ENCODE measurements at places on chromosomes 2 and 18.

- DNase-seq = no peak
- no peak overlapping the region for H3K4me3 ChIP-seq
- peaks cover 2% of the 10 kb centered on the region for H3K27me3 ChIP-seq
- H3K4me1 ChIP-seq = no peaks in the 10 kb centered on the region
- H3K27ac ChIP-seq = no peak overlapping the region
These were observed 8.7 kb upstream of the RPRD1A start for GRCh38 chr18:36075862-36076587.

DNA sequence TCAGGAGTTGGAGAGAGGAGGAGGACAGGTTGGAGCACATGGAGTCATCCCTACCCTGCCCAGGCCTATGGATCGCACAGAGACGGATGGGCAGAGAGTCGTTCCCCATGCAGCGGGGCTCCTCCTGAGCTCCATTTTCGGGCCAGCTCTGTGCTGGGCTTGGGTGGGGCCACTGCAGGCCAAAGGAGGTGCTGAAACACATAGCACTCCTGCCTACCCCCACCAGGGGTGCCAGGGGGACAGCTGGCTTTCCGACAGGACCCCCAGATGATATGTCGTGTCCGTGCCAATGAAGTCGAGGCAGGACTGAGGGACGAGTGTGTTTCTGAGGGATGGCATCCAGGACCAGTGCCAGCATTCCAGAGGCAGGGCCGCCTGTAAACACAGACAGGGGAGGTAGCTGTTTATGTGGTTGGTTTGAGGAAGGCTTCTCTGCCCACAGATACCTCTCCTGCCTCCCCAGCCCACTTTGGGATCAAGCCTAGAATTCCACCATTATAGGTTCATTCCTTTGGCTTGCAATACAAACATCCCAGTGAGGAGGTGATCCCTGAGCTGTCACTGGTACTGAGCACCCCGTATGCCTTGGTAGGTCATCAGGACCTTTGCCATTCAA is 116.6 kb downstream of the GLI2 start:
- DNase-seq = no peak
- H3K27ac ChIP-seq = no peak overlapping the region
- H3K4me1 ChIP-seq = peaks cover 21% of the 10 kb centered on the region
- H3K27me3 ChIP-seq = no peaks in the 10 kb centered on the region
- no peak overlapping the region for H3K4me3 ChIP-seq
- peaks cover 24% of the 10 kb centered on the region for H3K36me3 ChIP-seq

DNA sequence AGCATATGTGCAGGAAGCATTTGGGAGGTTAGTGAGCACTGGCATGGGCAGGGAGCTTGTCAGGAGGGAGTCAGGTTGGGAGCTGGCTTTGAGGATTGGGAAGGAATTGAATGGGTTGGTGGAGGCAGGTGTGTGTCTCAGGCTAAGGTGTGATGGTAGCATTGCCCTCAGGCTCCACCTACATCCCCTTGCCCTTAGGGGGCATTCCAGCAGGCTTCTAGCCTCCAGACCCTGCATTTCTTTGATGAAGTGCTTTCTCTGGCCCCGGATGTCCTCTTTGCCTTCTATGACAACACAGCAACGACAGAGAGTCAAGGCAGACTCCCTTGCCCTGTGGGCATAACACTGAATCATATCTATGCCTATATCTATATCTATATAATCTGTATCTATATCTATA is 13.5 kb downstream of the RHBDD1 start:
- DNase-seq = no peak
- H3K4me3 ChIP-seq = no peak overlapping the region
- no peaks in the 10 kb centered on the region for H3K36me3 ChIP-seq
- H3K27ac ChIP-seq = no peak overlapping the region
- H3K27me3 ChIP-seq = no peaks in the 10 kb centered on the region
- no peaks in the 10 kb centered on the region for H3K4me1 ChIP-seq

- DNase-seq = no peak
- peaks cover 4% of the 10 kb centered on the region for H3K4me1 ChIP-seq
- peaks cover 14% of the 10 kb centered on the region for H3K27me3 ChIP-seq
- no peak overlapping the region for H3K4me3 ChIP-seq
These were observed 136.0 kb upstream of the GLI2 start for GRCh38 chr2:120599656-120600055.

DNA sequence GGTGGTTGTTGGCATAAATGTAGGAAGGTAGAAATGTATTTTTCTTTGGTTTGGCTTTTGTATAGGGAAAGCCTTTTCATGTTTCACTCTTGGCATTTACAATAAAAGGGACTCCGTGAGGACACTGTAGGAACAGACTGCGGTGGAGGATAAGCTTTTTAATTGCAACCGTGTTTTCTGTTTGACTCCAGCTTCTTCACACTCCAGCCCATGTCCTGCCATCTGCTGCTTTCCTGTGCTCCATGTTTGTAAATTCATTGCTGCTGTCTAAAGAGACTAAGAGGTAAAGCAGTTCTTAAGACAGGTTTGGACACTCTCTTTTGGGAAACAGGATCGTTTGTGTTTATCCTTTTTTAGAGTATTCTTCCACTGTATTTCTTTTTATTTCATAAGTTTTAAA is 33.3 kb downstream of the WDR75 start:
- no peaks in the 10 kb centered on the region for H3K27me3 ChIP-seq
- H3K4me1 ChIP-seq = no peaks in the 10 kb centered on the region
- peaks cover 60% of the 10 kb centered on the region for H3K36me3 ChIP-seq
- no peak for DNase-seq
- no peak overlapping the region for H3K4me3 ChIP-seq

GRCh38 chr2:234245945-234246344 is 195.4 kb downstream of the SPP2 start:
- H3K4me1 ChIP-seq = peaks cover 28% of the 10 kb centered on the region
- peak overlapping the region; percentile 28 for H3K27ac ChIP-seq
- no peaks in the 10 kb centered on the region for H3K27me3 ChIP-seq
- H3K4me3 ChIP-seq = no peak overlapping the region

- H3K4me3 ChIP-seq = no peak overlapping the region
- H3K27me3 ChIP-seq = no peaks in the 10 kb centered on the region
- peak overlapping the region; percentile 84 for H3K27ac ChIP-seq
- peaks cover 24% of the 10 kb centered on the region for H3K36me3 ChIP-seq
- peaks cover 44% of the 10 kb centered on the region for H3K4me1 ChIP-seq
These were observed 32.2 kb downstream of the ZNF532 start for GRCh38 chr18:58896734-58897508.

- no peaks in the 10 kb centered on the region for H3K4me1 ChIP-seq
- no peak overlapping the region for H3K27ac ChIP-seq
- H3K27me3 ChIP-seq = no peaks in the 10 kb centered on the region
- H3K4me3 ChIP-seq = no peak overlapping the region
- H3K36me3 ChIP-seq = no peaks in the 10 kb centered on the region
- DNase-seq = no peak
These were observed 937.8 kb upstream of the LRATD1 start for GRCh38 chr2:13694673-13695072.

- no peak overlapping the region for H3K4me3 ChIP-seq
- H3K36me3 ChIP-seq = no peaks in the 10 kb centered on the region
- peaks cover 5% of the 10 kb centered on the region for H3K27me3 ChIP-seq
These were observed 38.7 kb downstream of the PTGR3 start for GRCh38 chr18:75170022-75170789.

- H3K27me3 ChIP-seq = no peaks in the 10 kb centered on the region
- H3K4me1 ChIP-seq = no peaks in the 10 kb centered on the region
- no peak for DNase-seq
- H3K27ac ChIP-seq = no peak overlapping the region
These were observed 287.4 kb downstream of the PID1 start for GRCh38 chr2:228983700-228984099.

Measured in mesothelial cell of epicardium (in vitro differentiated cells).